ENCODE measurements at places on chromosomes 12 and 14.

GRCh38 chr12:21379218-21379617, 6.5 kb downstream of the IAPP start:
- DNase-seq, result no peak

- no peak for DNase-seq
Observed at GRCh38 chr12:67039995-67040860, 228.9 kb upstream of the CAND1 start.

- no peak for DNase-seq
Observed at GRCh38 chr14:24892497-24893051, 157.4 kb downstream of the STXBP6 start.

GRCh38 chr14:34007902-34008301, 57.0 kb upstream of the EGLN3 start:
- DNase-seq, result no peak

- peak; percentile 24 for DNase-seq
Observed at GRCh38 chr12:2624543-2625288, 170.1 kb upstream of the FKBP4 start.

GRCh38 chr12:49779581-49779980, 38.2 kb downstream of the TMBIM6 start:
- DNase-seq, result no peak

GRCh38 chr14:90610346-90611040, 205.7 kb downstream of the TTC7B start:
- no peak for DNase-seq

DNA sequence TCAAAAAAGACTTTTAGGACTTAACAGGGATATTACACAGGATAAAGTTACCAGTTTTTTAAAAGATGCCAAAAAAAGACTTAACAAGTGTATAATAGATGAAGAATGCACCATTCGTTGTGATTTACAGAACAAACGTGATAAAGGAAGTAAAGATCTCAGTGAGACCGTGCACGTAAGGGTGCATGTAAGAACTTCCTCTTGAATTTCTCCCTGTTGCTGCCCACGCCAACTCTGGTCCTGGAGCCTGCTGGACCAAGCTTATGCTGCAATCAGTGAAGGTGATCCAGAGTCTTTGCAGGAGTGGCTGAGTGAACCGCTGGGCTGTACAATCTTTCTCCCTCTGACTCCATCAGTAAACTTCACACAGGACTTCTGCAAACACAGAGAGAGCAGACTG, 593.7 kb downstream of the TMEM121 start:
- DNase-seq, result no peak

- DNase-seq, result no peak
Observed at GRCh38 chr14:94077111-94077821, 3.7 kb downstream of the DDX24 start.

GRCh38 chr14:63193236-63193635, 11.0 kb upstream of the RHOJ start:
- no peak for DNase-seq

DNA sequence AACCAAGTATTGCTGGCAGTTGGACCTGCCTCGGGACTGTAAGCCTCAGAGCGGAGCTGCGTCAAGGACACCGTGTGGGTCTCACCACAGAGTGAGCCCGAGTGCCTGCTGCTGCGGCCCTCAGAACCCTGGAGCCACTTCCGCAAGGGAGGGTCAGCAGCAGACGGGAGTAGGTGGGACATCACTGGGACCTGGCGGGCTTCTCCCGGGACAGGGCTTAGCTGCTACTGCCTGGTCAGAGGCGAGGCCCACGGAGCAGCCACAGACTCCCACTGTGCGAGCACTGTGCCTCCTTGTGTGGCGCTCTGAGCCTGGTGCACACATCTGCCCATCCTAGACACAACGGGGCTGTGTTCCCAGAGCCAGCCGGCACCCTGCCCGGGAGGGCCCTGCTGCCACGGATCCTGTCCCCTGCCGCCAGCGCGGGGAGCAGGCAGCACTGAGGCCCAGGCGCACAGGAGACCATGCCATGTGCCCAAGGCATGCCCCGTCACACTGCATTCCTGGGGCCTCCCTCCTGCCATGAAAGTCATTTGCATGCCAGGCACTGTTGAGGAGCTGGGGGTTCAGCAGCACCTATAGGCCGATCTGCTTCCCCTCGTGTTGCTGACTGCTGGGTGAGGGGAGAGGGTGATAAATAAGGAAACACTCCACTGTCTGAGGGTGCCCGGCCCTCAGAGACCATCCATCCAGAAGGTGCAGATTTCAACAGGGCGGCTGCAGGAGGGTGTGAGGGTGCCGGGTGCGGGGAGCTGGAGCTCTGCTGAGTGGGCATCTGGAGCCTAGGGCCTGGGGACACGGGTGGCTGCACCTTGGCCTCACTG, 10.0 kb downstream of the HIP1R start:
- no peak for DNase-seq

DNA sequence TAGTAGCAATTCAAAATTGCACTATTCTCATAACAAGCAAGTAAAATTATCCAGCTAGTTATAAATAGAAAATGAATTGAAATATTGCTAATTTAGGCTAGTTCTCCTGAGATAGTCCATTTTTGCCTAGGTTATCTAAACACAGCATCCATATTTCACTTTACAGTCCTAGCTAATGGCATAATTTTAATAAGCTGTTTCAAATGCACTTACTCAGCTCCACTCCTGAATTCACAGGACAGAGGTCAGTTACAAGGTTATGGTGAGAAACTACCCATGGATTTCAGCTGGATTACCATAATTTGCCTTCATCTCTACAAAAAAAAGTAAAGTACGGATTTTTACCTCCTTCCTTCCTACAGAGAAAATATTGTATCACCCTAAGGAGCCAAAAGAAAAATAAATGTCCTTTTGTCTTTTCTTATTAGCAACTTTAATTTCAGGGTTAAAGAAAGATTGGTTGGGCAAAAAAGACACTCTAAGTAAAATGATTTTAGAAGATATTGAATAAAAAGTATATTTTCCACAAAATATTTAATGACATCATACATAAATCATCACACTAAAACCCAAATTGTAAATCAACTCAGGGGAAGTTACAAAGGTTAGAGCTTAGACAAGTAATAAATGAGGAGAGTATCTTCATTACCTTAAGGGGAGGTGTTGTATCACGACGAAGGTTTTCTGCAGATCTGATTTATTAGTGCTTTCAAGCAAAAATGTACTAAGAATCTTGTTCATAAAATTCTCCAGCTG, 377.4 kb downstream of the C12orf50 start:
- DNase-seq, result no peak

DNA sequence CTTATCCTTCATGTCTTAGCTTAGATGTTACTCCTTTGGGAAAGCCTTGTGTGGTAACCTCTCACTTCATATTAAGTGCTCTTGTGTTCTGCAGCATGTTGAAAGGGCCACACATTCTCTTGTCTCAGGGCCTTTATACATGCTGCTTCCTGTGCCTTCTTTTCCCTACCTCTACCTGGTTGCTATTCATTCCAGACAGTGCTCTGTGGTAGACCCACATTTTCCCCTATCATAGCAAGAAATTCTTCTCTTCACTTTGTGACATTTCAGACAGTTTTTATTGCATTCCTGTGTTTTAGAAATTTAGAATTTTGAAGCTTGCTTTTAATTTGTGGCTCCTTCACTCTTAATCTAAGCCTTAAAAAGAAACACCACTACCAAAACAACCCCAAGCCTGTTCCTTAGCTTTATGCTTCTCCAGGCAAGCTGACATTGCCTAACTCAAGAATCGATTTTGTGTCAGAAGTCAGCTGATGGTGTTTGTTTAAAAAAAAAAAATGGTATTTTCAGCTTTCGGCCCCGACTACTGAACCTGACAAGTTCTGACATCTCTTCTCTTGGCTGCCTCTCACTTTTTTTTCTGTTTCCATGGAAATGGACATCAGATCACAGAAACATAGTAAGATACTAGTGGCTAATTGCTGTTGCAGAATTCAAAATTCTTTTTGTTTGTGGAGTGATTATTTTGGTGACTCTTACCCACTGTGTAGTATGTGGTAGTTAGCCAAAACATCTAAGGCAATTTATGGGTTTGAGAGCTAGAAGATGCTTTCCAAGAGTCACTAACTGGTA, 156.3 kb downstream of the NUBPL start:
- DNase-seq, result no peak

- DNase-seq, result no peak
Observed at GRCh38 chr12:95184121-95184520, 33.1 kb downstream of the FGD6 start.

DNA sequence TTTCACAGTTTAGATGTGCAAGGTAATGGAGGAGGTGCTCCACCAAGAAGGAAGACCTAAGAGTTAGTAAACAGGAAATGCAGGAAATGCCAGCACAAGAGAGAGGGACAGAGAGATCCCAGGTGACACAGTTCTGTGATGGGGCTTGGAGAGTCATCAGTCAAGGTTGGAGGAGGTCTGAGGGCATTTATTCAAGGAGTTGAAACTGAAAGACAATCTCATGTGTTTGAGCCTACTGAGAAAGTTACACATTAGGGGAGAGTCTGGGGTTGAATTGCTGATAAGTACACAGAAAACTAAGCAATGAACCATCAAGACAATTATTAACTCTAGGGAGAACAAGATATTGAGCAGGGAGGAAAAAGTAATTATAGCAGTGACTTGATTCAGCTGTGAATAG, 138.5 kb downstream of the ANO6 start:
- DNase-seq, result no peak

- no peak for DNase-seq
Observed at GRCh38 chr12:10122689-10123088, 7.3 kb downstream of the CLEC7A start.

- DNase-seq, result no peak
Observed at GRCh38 chr14:77186911-77187648, 5.5 kb downstream of the TMEM63C start.
